DMS79 treated with DMSO at 0.1 percent for 48 hours (cell line): ENCODE measurements at places on chromosomes 11 and 22.

GRCh38 chr11:10150800-10151199 lies 143.2 kb downstream of the SBF2 start:
- no peak for DNase-seq

DNA sequence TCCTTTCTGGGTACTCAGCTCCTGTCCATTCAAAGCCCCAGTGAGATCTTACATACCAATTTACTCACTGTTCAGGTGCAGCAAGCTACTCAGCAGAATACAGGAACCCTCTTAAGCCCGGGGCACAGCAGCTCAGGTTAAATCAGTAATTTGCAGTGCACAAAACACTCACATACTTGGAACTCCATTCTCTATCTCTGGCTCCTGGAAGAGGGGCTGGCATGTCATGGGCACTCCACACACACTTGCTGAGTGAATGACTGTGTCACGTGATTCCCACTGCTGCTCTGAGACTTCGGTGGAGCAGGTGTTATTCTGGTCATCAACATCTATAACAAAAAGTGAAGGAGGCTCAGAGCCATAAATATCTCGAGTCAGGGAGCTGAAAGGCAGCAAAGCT lies 157.3 kb upstream of the BDNF start:
- DNase-seq, result no peak

- peak; percentile 44 for DNase-seq
Measured at GRCh38 chr11:70608568-70609470, 210.5 kb downstream of the CTTN start.

DNA sequence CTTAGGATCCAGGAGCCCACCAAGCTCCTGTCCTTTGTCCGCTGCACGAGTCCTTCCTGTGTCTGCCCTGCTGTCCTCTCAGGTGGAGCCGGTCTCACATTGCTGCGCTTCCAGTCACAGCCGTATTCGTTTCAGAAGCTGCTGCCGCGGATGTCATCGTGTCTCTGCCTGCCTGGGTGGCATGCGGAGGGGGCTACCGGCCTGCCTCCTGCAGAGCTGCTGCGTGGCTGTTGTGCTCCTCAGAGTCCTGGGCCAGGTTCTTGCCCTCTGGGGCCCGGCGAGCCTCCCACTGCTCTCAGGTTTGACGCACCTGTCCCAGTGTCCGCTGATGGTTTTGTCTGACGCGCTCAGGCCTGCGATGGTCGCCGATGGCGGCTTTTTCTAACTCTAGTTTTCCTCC lies 254.2 kb downstream of the TBC1D22A start:
- DNase-seq, result no peak

- no peak for DNase-seq
Measured at GRCh38 chr11:105700271-105700670, 90.4 kb downstream of the GRIA4 start.

DNA sequence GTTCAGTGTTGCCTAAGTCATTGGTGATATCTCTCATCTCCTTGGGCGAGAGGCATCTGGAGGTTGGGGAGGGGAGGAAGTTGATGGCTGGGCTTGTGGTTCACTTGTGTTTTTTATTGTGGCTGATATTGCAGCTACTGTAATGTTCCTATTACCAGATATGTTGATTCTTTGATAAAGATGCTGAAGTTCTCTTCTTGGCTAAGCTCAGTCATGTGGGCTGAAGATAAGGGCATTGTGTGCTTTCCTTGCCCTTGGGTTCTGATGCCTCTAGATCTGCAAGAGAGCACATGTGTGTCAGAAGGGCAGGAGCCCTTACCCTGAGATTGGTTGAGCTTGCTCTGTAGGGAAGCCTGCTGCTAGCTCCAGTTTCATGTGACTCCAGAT lies 12.0 kb downstream of the STX3 start:
- no peak for DNase-seq

DNA sequence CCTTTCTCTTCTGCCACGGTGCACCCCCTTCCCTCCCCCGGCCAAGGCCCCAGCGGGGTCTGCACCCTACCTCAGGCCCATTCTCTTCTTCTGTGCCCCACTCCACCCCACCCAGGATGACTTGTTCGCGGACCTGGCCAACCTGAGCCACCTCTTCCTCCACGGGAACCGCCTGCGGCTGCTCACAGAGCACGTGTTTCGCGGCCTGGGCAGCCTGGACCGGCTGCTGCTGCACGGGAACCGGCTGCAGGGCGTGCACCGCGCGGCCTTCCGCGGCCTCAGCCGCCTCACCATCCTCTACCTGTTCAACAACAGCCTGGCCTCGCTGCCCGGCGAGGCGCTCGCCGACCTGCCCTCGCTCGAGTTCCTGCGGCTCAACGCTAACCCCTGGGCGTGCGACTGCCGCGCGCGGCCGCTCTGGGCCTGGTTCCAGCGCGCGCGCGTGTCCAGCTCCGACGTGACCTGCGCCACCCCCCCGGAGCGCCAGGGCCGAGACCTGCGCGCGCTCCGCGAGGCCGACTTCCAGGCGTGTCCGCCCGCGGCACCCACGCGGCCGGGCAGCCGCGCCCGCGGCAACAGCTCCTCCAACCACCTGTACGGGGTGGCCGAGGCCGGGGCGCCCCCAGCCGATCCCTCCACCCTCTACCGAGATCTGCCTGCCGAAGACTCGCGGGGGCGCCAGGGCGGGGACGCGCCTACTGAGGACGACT lies 15.9 kb downstream of the RTN4RL2 start:
- no peak for DNase-seq

DNA sequence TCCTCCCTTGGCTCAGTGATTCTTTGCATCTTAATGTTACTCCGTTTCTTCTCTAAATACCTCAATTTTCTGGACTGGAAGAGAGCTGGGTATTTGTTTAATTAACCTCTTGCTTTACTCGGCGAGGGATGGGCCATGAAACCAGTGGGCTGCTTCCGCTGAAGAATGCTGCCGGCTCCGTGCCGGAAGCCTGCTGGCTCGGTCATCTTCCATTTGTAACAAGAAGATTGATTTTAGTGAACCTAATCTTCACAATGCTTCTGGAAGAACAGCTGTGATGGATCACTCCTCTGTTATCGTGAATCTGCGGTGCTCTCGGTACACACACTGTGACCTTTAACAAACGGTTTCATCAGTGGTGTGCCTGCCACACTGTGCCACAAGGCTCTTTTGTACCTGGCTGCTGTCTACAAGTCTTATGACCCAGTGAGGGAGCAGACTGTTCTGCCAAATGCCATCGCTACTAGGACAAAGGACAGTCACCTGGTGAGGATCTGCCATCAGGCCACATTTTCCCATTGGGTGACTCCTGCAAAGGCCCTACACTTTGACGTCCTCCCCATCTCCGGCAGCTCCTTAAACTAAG lies 25.3 kb upstream of the PARVB start:
- no peak for DNase-seq

DNA sequence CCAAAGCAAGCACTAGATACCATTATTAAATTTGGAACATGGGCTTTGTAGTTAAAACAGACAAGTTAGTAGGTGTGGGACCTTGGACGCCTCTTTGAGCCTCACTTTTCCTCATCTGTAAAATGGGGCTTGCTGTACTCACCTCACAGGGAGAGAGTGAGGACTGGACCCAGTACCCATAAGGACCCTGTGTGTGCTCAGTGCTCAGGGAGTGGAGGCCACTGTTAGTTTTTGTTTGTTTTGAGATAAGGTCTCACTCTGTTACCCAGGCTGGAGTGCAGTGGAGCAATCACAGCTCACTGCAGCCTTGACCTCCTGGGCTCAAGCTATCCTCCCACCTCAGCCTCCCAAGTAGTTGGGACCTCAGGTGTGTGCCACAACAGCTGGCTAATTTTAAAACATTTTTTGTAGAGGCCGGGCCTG lies 8.9 kb downstream of the RAPSN start:
- no peak for DNase-seq
